Upper lobe of left lung (tissue), 6 donors: ENCODE measurements at places on chromosomes 1 and 21. TPM values are rescaled to one million over a fixed set of nuclear protein-coding genes. Genes with fewer than 3 reads are reported as not detected.

Gene HSD3B1
- total RNA-seq, result not detected

Gene RERE
- total RNA-seq, result 149 TPM

Gene CITED4
- total RNA-seq, result 12.3 TPM

Gene LRRC53
- total RNA-seq, result not detected

DNA sequence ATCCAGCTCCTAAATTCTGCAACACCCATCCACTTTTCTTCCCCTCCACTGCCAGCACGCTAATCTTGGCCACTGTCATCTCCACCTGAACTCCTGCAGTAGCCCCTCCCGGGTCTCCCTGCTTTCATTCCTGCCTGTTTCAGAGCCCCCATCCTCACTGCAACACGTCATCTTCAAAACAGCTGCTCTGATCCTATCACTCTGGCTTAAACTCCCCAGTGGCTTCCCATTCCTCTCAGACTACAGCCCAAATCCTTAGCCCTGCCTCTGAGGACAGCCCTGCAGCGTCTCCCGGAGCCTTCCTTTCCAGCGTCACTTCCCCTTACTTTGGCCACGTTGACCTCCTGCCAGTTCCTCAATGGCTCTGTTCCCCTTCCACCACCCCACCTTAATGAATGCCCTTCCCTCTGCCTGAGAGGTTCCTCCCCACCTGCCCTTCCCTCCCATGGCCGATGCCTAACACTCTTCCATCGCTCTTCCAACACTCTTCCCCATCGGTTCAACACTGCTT is 22.9 kb upstream of the IFNAR2 start:
- peaks cover 22% of the 10 kb centered on the region for H3K4me1 ChIP-seq
- H3K27me3 ChIP-seq, result no peaks in the 10 kb centered on the region
- H3K27ac ChIP-seq, result peak overlapping the region; percentile 50
- DNase-seq, result no peak
- no peaks in the 10 kb centered on the region for H3K36me3 ChIP-seq
- H3K4me3 ChIP-seq, result no peak overlapping the region

DNA sequence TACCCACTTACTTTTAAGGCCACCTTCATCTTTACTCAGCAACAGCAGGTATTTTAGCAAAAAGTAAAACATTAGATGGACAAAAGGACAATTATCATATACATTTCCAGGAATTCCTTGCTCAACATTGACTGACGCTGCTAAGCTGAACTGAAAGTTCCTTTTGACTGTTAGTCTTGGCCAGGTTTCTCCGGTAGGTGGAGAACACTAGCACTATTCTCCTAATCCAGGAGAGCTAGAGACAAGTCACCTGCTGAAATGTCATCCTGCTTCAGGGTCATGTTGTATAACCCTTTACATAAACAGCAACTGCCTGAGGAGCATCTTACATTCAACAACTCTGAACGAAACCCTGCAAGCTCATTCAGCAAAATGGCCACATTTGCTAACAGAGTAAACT is 109.0 kb upstream of the ESRRG start:
- no peaks in the 10 kb centered on the region for H3K4me1 ChIP-seq
- H3K27ac ChIP-seq, result no peak overlapping the region
- no peak overlapping the region for H3K4me3 ChIP-seq
- no peaks in the 10 kb centered on the region for H3K27me3 ChIP-seq
- no peak for DNase-seq
- H3K36me3 ChIP-seq, result no peaks in the 10 kb centered on the region

GRCh38 chr21:30882866-30883597 is 1.7 kb upstream of the KRTAP11-1 start:
- H3K27me3 ChIP-seq, result no peaks in the 10 kb centered on the region
- no peak for DNase-seq
- H3K27ac ChIP-seq, result no peak overlapping the region
- no peaks in the 10 kb centered on the region for H3K4me1 ChIP-seq
- H3K36me3 ChIP-seq, result no peaks in the 10 kb centered on the region

DNA sequence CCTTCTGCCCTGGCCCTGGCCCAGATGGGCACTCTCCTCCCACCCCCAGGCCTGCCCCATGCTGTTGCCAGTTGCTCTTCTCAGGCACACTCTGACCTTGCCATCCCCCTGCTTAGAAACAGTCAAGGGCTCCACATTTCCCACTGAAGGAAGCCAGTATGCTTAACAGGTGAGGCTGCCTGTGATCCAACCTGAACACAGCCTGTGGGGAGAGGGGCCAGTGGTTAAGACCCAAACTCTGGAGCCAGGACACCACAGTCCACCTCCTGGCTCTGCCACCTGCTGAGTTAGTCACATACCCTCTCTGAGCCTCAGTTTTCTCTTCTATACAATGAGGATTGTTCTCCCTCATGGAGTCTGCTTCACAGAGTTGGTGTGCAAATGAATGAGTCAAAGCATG is 526.9 kb downstream of the MATN1 start:
- no peak overlapping the region for H3K27ac ChIP-seq
- no peak for DNase-seq
- no peaks in the 10 kb centered on the region for H3K27me3 ChIP-seq
- H3K36me3 ChIP-seq, result no peaks in the 10 kb centered on the region
- no peak overlapping the region for H3K4me3 ChIP-seq

GRCh38 chr21:44884097-44884496 is 10.6 kb upstream of the PTTG1IP start:
- no peaks in the 10 kb centered on the region for H3K27me3 ChIP-seq
- no peaks in the 10 kb centered on the region for H3K36me3 ChIP-seq
- H3K27ac ChIP-seq, result no peak overlapping the region
- H3K4me1 ChIP-seq, result peaks cover 43% of the 10 kb centered on the region

DNA sequence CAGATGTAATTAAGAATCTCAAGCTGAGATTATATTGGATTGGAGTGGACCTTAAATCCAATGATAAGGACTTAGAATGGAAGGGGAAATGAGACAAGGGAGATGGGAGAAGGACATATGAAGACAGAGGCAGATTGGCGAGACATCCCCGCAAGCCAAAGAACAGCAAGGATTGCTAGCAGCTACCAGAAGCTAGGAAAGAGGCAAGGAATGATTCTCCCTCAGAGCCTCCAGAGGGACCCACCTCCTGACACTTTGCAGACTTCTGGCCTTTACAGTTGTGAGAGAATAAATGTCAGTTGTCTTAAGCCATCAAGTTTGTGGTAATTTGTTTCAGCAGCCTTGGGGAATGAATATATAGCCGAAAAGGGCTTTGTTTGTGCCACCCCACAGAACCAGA is 20.7 kb downstream of the METTL13 start:
- H3K36me3 ChIP-seq, result peaks cover 13% of the 10 kb centered on the region
- no peaks in the 10 kb centered on the region for H3K27me3 ChIP-seq
- H3K27ac ChIP-seq, result no peak overlapping the region
- no peak overlapping the region for H3K4me3 ChIP-seq
- DNase-seq, result no peak

DNA sequence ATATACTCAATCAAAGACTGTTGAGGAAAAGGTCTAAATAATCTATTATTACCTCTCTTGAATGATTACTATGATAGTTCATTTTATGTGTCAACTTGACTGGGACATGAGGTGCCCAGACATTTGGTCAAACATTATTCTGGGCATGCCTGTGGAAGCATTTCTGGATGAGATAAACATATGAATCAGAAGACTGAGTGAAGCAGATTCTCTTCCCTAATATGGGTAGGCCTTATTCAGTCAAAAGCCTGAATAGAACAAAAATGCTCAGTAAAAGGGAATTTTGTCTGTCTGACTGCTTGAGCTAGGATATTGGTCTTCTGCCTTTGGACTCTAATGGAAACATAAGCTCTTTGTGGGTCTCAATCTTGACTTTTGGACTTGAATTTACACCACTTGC is 73.3 kb upstream of the SOX13 start:
- H3K27me3 ChIP-seq, result no peaks in the 10 kb centered on the region
- DNase-seq, result no peak
- no peaks in the 10 kb centered on the region for H3K36me3 ChIP-seq
- no peaks in the 10 kb centered on the region for H3K4me1 ChIP-seq
- no peak overlapping the region for H3K4me3 ChIP-seq
- H3K27ac ChIP-seq, result no peak overlapping the region
